Activated T-cell treated with anti-CD3 and anti-CD28 coated beads, Interleukin-2, amount 50 U/mL, for 24 hours (primary cell): ENCODE measurements at places on chromosomes 7 and 10.

- no peak for DNase-seq
Observed at GRCh38 chr10:72124989-72125388, 36.6 kb upstream of the SPOCK2 start.

DNA sequence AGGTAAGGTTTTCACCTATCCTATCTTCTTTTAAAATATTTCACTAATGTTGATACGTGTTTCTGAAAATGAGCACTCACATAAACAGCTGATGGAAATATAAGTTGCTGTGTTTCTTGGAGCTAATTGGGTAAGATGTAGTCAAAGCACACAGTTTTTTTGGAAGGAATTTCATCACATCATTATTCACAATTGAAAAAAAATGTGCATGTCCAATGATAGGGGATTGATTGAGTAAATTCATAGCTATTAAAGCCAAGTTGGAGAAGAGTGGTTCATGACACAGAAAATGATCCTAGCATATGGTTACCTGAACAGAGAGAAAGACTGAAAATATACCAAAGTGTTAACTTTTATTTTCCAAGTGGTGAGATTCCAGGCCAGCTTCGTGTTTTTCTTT lies 29.6 kb downstream of the GLI3 start:
- DNase-seq, result no peak

GRCh38 chr7:99120916-99121315 lies 23.0 kb downstream of the SMURF1 start:
- DNase-seq, result no peak

- peak; percentile 23 for DNase-seq
Observed at GRCh38 chr10:5561704-5562645, 37.2 kb downstream of the CALML3 start.

GRCh38 chr10:121994429-121994941 lies 5.5 kb downstream of the TACC2 start:
- DNase-seq, result no peak

GRCh38 chr10:92897916-92898315 lies 49.6 kb downstream of the EXOC6 start:
- DNase-seq, result no peak

DNA sequence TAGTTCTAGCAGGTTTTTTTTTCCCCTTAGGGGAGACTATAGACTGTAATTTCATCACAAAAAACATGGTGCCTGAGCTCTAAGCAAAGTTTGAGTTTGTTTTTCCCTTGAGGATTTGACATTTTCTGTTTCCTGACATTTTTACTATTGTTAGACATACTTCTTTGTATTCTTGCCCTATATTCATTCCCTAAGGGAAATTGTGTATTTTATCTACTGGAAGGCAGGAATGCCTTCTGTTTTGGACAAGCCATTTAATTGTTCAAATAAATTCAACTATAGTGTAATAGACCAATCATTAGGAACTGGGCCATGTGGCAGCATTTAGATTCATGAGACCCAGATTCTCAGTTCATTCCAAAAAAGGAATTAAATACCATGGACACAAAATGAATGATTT lies 335.0 kb downstream of the EXOC4 start:
- no peak for DNase-seq

GRCh38 chr10:27446091-27446918 lies 57.8 kb upstream of the RAB18 start:
- DNase-seq, result no peak

GRCh38 chr10:11822809-11823121 lies 391 bp upstream of the PROSER2 start:
- no peak for DNase-seq

GRCh38 chr7:45659496-45660139 lies 85.5 kb downstream of the ADCY1 start:
- DNase-seq, result no peak

DNA sequence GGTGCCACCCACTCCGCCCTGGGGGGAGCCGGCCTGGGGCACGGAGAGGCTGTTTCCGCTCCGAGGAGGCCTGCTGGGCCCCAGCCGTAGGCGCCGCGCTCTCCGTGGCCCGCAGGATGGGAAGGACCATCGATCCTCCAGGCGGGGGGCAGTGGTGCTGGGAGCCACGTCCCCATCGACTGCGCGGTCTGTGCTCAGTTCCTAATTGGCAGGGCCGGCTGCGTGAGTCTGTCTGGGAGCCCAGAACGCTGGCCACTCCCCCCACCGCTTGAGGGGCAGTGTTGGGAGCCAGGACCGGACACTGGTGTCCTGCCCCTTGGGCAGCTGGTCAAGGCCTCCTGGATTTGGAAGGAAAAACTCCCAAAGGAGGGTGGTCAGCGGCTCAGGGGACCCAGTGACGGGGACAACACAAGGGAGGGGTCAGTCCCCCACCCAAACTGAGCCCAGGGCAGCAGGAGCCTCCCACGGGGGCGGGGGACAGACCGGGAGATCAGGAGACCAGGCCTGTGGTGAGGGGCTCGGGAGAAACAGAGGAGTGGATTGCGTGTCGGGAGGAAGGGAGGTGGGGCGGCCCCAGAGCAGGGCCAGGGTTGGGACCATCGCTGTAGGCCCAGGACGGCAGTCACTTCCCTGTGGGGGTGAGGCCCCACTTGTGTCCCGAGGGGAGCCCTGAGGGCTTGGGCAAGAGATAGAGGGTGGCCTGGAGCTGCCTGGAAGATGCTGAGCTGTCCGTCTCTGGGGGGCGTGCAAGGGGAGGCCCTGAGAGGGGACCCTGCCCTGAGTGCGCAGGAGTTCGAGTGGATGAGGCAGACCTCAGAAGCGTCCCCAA lies 89.0 kb downstream of the UNCX start:
- no peak for DNase-seq

DNA sequence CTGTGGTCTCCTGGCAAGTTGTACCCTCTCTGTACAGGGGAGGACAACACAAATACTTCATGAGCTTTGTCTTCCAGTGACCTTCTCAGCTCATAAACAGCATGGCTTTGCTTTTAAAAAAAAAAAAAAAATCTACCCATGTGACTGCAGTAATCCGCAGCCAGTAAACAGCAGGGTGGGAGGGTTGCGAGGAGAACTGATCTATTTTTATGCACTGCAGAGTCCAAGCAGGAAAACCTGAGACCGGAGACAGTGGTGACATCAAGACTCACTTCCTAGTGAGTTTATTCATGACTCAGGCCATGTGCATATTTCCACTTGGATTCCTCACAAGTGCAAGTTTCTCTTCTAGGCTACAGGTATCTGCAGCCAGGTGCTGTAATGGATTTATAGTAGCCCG lies 127.9 kb downstream of the NRF1 start:
- DNase-seq, result no peak

DNA sequence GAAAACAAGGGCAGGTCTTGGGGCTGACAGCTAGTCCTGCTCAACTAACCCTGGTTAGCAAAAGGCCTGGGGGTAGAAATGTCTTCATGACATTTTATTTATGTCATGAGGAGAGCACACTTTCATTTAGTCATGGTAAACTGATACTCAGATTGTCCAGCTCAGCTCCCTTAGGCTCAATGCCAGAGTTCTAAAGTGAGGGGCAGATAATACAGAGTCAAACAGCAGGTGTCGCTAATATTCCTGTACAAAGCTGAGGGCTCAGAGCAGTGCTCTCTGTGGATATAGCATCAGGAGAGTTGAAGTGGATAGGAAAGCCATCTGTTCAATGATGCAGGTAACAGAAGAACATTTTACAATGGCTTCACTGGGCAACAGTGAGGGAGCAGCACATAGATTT lies 26.8 kb upstream of the CALCR start:
- DNase-seq, result no peak

GRCh38 chr10:117249493-117250093 lies 8.7 kb downstream of the SLC18A2 start:
- DNase-seq, result no peak

DNA sequence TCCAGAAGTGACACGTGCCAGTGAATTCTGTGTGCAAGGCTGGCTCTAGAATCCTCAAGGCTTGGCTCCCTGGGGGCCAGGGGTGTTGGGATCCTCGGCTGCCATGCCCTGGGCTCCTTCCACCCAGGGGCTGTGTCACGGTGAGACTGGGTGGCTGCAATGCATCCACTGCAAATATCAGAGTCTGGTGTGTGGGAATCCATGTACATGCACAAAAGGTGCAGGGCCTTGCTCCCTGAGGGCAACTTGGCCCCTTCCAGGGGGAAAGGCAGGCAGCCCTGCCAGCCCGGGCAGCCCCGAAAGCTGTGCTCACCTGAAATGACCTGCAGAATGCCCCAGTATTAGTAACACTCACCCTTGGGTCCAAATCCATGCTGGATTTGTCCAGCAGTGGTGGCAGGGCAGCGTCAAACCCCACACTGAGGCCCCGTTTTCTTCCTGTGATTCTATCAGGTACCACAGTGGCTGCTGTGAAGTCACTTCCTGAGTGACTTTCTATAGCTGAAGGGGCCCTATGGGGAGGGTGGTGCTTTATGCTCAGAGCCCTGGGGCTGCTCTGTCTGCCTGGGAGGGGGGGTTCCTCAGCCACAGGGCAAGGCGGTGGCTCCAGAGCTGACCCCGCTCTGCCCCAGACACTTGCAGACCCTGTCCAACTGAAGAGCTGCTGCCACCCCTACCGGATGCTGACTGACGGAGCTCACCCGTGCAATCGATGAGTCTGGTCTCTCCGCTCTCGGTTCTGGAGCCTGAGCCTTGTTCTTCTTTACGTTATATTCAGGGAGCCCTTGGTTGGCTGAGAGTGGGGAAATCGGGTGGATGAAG lies 317.7 kb downstream of the GLRX3 start:
- no peak for DNase-seq

GRCh38 chr7:101234636-101235035 lies 3.0 kb downstream of the CLDN15 start:
- DNase-seq, result no peak

DNA sequence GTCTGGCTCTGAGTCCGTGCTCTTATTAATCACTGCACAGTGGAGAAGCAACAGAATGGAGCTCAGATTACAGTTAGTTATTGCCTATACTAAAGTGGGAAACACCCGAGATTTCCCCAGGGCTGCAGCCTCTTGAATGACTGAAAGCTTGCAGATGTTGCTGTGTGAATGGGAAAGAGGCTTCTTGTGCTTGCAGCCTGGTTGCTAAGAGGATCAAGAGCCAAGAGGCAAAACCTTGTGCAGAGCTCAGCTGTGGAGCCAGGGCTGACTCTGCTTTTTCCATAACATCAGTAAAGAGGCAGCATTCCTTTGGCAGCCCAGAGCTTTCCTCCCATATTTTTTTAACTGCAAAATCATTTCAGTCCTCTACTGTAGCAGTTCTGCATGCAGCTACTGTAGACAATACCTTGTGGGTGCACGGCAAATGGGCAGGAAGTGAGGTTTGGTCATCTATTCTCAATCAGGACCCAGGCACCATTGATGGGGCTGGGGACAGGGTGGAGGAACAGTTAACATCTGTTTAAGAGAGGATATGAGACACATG lies 86.5 kb downstream of the RALA start:
- no peak for DNase-seq

- no peak for DNase-seq
Observed at GRCh38 chr10:101818872-101819633, 809 bp upstream of the OGA start.

DNA sequence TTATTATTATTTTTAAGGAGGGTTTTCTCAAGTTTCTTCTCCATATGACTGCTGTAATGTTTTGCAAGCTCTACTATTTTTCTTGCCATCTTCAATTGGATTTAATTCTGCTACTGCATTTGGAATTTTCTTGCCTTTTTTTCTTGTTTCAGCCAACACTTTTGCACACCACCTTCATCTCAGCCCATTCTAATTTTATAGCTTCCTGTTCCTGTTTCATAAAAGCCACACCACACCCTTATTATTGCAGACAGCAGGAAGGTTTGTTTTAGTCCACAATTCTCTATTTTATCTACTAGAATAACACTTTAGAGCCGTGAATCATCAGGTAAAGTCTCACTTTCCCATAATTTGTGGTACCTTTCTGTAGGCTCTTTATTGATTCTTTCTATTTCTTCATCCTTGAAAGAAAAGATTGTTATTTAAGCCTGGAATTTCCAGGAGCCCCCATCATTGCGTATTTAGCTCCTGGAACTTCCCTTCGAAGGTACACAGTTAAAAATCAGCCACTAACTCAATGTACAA lies 209.3 kb upstream of the TBX20 start:
- no peak for DNase-seq

GRCh38 chr10:90378524-90379076 lies 479.2 kb downstream of the HTR7 start:
- no peak for DNase-seq

GRCh38 chr7:132203021-132203420 lies 373.2 kb downstream of the PLXNA4 start:
- no peak for DNase-seq

- no peak for DNase-seq
Observed at GRCh38 chr10:123250640-123251039, 96.4 kb downstream of the BUB3 start.

DNA sequence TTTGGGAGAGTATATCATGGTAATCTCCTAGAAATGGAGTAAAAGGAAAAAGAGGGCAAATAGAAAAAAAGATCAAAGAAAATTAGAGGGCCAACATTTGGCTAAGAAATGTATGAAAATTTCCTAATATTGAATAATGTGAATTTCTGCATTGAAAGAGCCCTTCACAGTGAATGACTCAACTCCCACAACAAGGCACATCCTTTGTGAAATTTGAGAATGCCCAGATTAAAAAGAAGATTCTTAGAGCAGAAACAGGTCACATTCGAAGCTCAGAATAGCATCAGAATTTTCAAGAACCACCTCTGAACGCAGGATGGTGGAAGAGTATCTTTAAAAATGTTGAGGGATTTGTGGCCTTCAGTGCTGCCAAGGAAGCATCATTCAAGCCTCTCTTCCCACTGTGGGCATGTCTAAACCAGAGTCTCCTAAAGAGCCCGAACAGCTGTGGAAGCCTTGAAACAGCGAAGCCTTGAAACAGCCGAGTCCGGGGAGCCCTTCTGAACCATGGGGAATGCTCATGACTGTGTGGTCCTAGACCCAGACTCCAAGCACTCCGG lies 43.6 kb downstream of the GUSB start:
- DNase-seq, result no peak

- DNase-seq, result no peak
Observed at GRCh38 chr7:20162665-20163064, 54.5 kb downstream of the MACC1 start.

DNA sequence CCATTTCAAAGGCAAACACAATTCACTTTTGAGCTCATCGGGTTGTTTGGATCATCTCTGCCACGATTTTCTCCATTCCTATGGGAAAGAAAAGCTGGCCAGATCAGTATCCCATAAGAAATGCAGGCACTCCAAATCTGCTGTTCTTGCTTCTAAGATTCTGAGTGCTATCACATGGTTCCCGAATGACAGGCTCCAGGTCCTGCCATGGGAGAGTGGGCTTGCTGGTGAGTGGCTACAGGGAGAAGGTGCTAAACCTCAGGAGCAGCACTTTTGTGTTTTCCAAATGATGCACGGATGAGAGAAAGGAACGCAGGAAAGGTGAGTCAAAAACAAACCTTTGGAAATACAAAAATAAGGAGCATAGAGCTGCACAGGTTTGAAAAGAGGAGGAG lies 32.1 kb downstream of the MTURN start:
- DNase-seq, result no peak

- DNase-seq, result no peak
Observed at GRCh38 chr10:98296524-98296923, 28.5 kb upstream of the LOXL4 start.

- no peak for DNase-seq
Observed at GRCh38 chr7:25795824-25796235, 356.2 kb upstream of the NFE2L3 start.

GRCh38 chr7:13641714-13642113 lies 347.8 kb downstream of the ETV1 start:
- DNase-seq, result no peak

GRCh38 chr10:8158193-8159071 lies 103.9 kb downstream of the GATA3 start:
- DNase-seq, result no peak

- DNase-seq, result no peak
Observed at GRCh38 chr7:33250421-33250871, 121.1 kb downstream of the BBS9 start.

GRCh38 chr7:10644849-10645248 lies 328.8 kb upstream of the PHF14 start:
- DNase-seq, result no peak
